ENCODE measurements at places on chromosomes 16 and 17. TPM values are rescaled to one million over a fixed set of nuclear protein-coding genes. Genes with fewer than 3 reads are reported as not detected.

The KCNH4 gene
- total RNA-seq = 0.05 TPM

The AARSD1 gene
- 34.1 TPM for total RNA-seq

The SLC6A4 gene
- 2.5 TPM for total RNA-seq

The EFCAB13 gene
- 5.3 TPM for total RNA-seq

The KCNH6 gene
- total RNA-seq = not detected

The DHRS11 gene
- 11.0 TPM for total RNA-seq

The SECTM1 gene
- 1.1 TPM for total RNA-seq

The EMC6 gene
- 24.1 TPM for total RNA-seq

DNA sequence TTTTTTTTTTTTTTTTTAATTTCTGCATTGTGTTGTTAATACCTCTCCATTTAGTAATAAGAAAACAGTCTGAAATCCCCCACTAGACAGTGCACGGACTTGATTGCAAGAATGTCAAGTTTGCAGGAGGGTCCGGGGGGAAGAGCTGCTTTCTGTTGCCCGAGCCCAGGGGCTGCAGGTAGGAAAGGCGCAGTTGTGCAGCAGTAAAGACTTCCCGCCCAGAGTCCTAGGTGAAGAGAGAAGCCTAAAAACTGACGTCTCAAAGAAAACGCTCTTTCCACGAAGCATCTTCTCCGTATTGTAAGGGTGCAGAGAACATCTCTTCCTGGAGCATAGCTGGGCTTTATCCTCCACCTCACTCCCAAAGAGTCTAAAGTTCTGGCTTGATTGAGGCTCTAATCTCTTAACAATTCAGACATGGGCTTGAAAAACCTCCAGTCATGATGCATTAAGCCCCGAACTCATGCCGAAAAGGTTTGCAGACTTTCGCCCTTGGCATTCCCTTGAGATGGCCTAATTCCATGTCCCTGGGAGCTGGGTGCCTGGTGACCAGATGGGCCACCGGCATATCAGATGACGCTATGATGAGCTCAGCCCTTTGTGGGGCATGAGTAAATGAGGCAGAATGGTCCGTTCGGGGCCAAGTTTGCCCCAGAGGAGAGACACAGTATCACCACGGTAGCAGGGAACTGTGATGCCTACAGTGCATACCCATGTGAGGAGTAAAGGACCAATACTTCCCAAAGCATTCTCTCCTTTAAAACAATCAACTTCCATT lies 436.2 kb upstream of the ZFHX3 start:
- DNase-seq = no peak

DNA sequence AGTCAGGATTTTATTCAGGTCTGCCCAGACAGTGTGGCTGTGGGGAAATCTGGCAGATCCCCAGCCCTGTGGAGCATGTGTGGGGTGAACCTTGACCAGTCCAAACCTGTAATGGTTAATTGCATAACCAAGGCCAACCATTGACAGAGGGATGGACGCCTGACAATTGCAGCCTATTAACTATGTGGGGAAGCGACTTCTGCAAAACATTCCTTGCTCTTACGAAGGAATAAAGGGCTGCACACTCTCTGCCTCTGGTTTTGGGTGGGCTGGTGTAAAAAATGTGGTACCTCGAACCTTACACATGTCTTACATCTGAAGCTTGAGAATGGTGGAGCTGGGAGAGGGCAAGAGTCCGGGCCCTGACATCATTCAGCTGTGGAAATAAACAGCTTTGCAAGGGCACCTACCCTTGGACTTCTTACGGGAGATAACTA lies 35.8 kb downstream of the MAF start:
- DNase-seq = no peak

DNA sequence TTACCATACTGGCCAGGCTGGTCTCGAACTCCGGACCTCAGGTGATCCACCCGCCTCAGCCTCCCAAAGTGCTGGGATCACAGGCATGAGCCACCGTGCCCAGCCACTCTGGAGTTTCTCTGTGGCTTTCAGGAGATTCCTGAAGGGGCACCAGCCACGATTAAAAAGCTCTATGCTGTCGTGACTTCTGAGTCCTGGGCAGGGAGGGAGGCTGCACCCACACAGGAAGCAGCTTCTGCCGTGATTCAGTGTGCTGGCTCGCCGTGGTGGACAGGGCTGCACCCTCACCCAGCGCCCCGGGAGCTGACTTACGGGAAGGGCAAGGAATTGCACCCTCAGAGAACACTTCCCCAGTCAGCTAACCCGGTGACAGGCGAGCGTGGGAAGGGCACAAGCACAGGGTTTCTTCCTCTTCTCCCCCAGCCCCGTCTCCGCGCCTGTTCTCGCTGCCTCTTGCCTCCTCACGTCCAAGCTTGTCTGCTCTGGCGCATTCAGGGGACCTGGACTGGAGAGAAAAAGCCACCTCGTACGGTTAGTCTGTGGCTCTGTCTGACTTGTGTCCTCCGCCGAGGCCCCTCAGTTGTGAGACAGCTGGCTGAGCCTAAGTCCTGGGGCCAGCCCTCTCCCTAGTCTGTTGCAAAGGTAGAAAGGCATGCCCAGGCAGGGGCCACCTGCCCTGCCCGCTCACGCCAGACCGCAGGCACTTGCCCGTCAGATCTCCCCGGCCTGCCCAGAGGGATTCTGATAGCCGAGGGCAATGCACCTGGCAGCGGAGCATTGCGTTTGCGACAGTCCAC lies 145.0 kb downstream of the SEC14L1 start:
- DNase-seq = no peak

DNA sequence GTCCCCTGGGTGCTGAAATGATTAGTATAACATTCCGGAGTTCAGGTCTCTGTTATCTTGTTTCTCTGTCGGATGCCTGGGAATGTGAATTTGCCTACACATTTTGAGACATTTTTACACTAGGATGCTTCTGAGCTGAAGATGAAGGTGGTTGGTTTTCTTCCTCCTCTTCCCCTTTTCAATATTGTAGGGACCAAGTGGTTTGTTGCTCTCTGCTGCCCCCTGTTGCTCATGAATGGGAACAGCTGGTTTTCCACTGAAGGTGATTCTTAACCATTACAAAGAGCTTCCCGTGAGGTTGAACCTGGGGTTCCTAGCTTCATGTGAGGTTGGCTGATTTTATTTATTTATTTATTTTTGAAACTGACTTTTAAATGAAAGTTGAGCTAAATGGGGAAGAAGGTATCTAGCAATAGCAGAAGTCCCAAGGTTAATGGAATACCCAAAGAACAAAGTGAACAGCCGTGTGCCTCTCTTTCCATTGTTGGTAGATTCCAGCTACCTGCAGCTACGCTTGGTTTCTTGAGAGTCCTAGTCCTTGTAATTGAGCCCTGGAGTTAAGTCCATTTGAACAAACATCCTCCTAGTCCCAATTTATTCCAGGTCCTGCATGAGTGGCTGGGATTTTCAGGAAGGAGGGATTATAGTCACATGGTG lies 983.9 kb upstream of the EEF2KMT start:
- DNase-seq = no peak

- no peak for DNase-seq
Observed at GRCh38 chr17:3639981-3640596, 3.5 kb downstream of the CTNS start.

DNA sequence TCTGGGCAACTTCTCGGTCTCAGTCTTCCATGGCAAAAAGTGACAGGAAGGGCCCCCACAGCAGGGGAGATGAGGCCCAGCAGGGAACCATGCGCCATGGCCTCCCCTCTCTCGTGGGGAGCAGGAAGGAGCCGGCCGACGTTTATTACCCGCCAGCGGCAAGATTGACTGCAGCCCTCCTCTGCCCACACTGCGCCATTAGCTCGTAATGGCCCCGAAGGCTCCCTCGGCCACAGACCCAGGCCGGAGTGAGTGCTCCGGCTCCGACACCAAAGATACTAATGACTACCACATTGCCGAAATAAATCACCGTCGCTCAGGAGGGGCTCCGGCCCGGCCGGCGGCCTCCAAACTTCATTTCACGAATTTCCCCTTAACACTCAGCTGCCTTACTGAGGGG lies 226.9 kb downstream of the C16orf78 start:
- no peak for DNase-seq

DNA sequence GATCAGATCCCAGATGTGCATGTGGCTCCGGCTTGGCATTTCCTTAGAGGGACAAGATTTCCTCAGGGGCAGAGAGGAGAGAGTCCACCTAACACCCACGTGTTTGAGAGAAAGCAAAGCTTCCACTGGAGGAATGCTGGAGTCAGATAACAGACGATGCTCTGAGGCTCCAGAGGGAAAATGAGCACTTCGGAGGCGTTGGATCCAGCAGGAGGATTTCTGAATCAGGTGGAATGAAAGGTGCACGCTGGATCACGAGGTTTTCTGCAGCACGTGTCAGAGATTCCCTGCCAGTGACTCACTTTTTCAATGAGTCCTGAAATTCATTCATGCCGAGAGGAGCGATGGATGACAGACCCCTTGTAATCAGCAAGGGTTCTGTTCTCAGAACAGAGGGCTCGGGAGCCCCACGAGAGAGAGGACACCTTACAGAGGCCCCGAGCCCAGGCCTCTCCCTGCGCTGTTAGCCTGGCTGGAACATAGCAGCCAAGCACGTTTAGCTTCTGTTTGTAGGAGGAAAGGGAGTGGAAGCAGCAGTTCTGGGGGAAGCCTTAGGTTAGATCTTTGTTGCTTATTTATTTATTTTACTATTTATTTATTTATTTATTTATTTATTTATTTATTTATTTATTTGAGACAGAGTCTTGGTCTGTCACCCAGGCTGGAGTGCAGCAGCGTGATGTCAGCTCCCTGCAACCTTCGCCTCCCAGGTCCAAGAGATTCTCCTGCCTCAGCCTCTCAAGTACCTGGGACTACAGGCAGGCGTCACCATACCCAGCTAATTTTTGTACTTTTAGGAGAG lies 49.3 kb upstream of the JPH3 start:
- no peak for DNase-seq

GRCh38 chr17:77738751-77739531 lies 219.6 kb upstream of the TNRC6C start:
- DNase-seq = no peak

DNA sequence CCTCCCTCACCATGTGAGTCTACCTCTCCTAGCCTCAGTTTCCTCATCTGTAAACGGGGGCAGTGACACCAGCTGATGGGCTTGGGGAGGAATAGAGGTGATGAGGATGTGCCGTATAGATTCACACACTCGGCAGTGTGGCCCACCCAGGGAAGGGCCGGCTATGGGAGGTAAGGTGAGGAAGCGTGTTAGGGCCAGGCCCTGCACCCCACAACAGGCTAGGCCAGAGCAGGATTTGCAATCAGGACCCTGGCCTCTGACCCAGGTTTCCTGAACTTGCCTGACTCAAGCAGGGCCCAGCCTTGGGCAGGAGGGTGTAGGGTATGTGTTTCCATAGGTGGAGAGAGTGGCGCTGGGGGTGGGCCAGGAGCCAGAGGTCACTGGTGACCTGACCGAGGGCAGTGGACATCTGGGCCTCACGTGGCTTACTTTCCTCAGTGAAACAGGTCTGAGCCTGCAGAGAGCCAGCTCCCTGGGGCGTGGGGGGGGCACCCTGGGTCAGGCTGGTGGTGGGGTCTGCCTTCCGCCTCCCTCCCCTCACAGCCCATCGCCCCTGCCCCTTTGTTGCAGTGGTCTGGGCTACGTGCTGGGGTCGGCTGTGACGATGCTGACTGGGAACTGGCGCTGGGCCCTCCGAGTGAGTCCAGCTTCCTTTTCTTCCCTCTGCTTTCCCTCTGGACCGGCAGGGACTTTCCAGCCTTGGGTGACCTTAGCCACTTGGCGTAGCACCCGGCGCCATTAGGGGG lies 12.8 kb downstream of the SPNS3 start:
- no peak for DNase-seq

DNA sequence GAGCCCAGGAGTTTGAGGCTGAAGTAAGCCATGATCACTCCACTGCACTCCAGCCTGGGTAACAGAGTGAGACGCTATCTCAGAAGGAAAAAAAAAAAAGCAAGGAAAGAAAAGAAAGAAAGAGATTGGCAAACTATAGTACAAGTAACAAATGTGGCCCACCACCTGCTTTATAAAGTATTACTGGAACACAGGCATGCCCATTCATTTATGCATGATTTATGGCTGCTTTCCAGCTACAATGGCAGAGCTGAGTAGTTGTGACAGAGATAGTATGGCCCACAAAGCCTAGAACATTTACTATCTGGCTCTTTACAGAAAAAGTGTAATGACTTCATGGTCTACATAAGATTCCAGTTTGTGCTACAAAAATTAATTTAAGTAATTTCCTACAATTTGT lies 23.6 kb downstream of the C16orf87 start:
- DNase-seq = no peak

- DNase-seq = no peak
Observed at GRCh38 chr17:78517421-78517820, 59.8 kb downstream of the DNAH17 start.

- no peak for DNase-seq
Observed at GRCh38 chr17:56914581-56915273, 878 bp upstream of the TRIM25 start.

- DNase-seq = no peak
Observed at GRCh38 chr16:19344224-19344801, 58.8 kb downstream of the CLEC19A start.

- DNase-seq = no peak
Observed at GRCh38 chr17:46944931-46945330, 22.0 kb downstream of the GOSR2 start.

DNA sequence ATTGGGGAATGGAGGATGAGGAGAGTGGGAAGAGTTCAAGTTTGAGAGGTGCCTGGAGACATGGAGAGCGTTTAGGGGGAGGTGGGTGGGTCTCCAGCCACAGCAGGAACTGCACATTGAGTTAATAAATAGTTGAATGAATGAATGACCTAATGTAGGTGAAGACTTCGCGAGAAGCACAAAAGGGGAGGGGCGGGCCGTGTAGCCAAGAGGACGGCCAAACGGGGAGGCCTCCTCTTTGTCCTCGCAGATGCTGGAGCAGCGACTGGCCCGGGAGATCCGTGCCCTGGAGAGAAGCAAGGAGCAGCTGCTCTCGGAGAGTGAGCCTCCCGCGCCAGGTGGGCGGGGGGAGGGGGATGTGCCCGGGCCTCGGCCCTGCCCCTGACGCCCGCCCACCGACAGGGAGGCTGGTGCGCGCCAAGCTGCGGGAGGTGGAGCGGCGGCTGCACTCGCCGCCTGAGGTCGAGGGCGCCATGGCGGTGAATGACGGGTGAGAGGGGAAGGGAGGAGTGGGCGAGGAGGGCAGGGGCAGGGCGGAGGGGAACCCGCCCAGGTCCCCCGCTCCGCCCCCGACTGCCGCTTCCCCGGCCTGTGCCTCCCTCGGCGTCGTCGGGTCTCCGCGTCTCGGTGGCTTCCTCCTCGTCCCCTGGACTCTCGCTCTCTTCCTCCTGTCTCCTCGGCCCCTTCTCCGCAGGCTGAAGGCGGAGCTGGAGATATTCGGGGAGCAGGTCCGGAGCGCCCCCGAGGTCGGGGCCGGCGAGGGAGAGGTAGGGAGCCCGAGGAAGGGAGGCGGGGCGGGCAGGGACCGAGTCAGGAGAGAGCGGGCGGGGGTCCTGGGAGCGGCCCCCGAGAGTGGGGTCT lies 12.9 kb downstream of the SYCE1L start:
- no peak for DNase-seq
